ENCODE measurements at places on chromosomes 1 and 21. TPM values are rescaled to one million over a fixed set of nuclear protein-coding genes. Genes with fewer than 3 reads are reported as not detected.

DNA sequence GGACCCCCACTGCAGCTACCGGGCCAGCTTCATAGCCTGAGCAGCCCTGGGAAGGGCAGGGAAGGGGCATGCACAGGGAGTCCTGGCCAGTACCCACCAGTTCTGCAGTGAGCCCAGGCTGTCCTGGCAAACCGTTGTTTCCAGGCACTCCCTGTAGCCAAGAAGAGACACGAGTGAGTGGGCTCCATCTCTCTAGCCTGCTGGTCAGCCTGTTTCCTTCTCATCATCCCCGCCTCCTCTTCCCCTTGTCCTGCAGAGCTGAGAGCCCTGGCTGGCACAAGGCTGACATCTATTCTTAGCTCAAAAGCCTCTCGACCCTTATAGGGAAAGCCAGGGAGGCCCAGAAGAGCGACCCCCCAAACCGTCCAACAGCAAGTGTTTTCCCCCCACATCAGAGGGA lies 28.7 kb downstream of the COL16A1 start:
- no peak for DNase-seq

DNA sequence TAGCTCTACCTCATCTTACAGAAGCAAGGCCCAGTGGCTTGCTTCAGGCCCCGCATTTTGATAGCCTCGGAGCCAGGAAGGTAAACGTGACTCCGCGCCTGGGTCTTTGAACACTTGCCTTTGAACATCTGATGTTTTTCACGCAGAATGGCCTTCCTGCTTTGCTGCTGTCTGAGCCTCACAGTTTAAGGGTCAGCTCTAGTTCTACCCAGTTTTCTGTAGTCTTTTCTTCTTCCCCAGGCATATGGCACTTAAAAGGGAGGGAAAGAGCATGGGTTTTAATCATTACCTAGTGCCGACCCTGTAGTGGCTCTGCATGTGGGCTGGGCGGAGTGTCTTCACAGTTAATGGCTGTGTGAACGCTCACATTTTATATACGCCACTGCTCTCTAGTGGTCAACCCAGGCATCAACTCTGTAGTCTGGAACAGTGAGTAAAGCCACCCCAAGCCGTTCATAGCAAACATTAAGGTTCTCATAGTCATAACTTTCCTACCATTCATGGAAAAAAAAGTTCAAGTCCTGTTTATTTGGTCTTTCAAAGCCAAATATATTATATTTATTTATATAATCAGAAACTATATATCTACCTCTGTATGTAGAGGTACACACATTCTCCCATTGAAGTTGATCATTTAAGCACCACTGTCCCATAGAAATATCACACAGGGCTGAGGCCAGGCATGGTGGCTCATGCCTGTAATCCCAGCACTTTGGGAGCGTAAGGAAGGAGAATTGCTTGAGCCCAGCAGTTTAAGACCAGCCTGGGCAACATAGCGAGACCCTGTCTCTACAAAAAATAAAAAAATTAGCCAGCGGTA lies 78.1 kb downstream of the IER5 start:
- peak; percentile 89 for DNase-seq

DNA sequence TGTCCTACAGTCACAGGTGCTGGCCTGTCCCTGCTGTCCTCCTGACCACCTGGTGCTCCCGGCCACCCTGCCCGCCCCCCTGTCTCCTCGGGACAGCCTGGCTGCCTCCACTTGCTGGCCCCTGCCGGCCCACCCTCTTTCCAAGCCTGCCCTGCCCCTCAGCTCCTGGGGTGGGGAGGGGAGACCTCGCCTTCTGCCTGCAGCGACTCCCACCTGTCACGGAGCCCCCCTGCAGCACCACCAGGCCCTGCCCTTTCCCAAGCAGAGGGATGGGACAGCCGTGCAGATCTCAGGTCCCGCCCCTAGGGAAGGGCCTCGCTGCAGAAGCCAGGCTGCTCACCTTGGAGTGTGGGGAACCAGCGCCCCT lies 7.5 kb downstream of the LRRC3 start:
- DNase-seq = no peak

DNA sequence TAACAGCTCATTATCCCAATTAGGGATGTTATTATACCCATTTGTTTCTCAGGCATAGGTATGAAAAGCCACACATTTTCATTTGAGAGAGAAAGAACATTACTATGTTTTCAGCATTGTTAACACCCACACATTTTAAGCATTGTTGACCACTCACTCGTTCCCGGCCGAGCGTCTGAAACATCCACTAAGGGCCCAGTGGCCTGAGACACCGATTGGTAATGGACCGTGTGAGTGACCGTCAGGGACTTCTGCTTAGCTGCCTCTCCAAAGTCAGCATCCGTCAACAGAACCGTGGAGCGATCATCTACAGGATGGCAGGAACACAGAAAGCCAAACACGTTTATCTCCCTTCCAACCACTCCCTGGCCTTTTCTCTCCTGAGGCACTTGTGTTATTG lies 184.6 kb downstream of the PCP4 start:
- DNase-seq = no peak

DNA sequence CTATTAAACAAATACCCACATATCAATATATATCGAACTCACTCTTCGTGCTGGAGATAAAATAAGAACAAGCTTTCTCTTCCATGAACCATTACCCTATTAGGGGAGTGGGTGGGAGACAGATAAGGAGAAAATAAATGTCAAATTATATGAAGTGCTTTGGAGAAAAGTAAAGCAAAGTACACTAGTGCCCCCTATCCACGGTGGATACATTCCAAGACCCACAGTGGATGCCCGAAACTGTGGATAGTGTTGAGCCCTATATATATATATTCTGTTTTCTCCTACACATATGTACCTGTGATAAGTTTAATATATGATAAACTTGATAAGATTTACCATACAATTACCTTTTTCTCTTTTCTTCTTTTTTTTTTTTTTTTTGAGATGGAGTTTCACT lies 54.6 kb downstream of the FH start:
- DNase-seq = no peak

DNA sequence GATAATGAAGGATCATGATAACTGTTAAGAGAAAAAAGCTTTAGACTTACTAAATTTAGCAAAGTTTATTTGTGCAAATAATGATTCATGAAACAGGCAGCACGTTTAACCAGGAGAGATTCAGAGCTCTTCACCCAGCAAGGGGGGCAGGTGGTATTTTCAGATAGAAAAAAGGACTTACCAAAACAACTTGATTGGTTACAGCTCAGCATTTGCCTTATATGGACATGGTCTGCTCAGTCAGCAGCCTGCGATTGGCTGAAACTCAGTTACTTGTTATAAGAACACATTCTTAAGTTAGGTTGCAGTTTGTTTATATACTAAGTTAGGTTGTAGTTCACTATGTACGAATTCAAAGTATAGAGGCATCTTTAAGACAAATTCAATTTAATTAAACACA lies 165.6 kb downstream of the DUSP10 start:
- no peak for DNase-seq

DNA sequence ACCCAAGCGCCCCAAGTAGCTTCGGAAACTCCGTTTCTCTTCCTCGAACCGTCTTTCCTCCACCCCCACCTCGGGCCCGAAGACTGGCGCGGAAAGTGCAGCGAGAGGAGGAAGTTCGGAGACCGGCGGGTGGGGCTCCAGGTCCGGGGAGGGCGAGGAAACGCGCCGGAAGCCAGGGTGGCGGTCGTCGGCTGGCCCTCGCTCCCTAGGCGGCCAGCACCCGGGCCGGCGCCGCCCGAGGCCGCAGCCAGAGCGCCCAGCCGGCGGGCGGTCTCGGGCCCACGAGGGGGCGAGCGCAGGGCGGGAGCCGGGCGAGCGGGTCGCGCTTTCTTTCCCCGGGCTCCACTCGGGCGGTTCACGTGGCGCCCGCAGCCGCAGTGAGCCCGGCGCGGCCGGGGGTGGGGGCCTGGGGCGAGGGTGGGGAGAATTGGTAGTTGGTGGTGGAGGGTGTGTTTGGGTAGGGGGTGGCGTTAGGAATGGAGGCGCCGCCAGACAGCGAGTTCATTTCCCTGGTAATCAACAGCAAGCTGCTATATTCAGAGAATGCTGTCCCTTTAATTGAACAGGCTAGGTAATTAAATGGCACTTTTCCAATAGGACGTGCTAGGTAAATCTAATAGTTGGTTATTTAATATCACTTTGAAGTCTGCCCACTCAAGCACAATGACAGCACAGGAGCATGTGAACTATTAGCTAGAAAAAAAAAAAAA lies 6.7 kb downstream of the LMO4 start:
- DNase-seq = peak; percentile 63

DNA sequence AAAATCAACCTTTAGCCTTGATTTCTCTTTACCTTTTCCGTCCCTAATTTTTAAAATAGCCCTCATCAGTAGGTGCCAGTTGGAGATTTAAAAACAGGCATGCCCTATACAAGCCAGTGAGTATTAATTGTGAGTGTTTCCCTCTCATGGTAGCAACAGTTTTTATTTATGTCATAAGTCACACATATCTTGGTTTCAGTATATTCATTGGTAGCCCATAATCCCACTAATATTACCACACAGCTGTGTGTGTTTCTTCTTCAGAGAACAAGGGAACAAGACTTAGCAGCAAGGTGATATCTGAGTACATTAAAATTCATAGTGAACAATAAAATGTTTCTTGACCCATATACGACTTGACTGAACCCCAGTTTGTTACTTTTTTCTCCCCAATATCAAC lies 68.6 kb upstream of the HSPA13 start:
- no peak for DNase-seq

- DNase-seq = no peak
Observed at GRCh38 chr1:229169399-229169798, 101.5 kb upstream of the RAB4A start.

- no peak for DNase-seq
Observed at GRCh38 chr21:22200378-22201092, 1202.3 kb downstream of the NCAM2 start.

DNA sequence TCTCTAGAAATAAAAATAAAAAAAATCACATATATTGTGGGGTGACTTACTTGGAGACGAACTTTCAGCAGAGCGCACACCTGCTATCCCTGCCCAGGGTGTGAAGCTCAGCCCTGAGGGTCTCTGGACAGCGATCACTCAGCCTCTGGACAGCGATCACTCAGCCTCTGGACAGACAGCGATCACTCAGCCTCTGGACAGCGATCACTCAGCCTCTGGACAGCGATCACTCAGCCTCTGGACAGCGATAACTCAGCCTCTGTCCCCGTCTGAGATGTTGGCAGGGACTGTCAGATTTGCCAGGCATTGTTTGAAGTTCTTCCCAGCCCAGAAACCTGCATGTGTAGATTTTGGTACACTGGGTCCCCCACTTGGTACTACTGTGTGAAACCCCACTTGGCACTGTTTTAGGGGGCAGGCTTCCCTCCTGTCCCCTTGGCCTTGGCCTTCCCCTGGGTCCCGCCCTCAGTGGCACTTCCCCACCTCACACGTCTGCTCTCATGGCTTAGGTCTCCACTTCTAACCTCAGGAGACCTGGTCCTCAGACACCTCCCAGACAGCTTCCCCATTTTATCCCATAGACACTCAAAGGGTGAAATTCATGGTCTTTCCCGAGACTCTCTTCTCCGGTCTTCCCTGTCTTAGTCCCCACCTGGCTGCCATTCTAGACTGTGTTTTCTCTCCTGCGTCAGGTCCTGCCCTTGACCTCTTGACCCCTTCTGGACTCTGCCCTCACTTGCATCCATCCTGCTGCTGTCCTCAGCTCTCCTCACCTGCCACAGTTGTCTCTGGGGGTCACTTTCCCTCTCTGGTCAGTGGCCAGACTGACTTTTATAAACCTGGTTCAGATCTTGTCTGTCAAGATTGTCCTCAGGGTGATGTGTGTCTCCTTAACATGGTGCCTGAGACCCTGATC lies 10.2 kb downstream of the PSEN2 start:
- no peak for DNase-seq

DNA sequence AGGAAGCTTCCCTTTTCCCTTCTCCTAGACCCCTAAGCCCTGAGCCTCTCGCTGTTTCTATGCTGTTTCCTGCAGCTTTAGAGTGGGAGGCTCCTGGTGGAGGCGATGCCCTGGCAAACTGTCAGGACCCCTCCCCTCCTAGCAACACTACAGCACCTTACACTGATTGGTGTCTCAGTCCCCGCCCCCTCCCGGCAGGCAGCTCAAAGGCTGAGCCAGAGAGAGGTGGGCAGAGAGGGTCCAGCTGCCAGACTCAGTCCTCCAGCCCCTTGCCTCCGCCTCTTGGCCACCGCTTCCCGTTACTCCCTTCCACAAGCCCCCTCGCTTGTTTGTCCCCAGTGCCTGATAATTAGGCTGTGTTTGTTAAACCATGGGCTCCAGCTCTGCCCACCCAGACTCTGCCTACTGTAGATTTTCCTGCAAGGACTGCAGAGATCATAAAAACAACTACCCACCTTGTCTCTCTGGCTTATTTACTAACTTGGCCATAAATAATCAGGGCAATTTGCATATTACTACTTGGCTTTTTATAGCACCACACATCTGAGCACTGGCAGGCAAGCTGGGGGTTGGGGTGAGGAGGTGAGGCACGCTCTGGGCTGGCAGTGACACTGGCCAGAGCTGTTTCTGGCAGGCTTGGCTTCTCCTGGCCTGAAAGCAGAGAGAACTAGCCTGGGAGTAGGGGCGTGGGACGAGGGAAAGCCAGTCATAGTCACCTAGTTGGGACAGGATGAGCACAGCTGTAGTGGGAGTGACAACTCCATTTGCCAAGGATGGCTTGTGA lies 107.5 kb downstream of the CSMD2 start:
- DNase-seq = peak; percentile 1

DNA sequence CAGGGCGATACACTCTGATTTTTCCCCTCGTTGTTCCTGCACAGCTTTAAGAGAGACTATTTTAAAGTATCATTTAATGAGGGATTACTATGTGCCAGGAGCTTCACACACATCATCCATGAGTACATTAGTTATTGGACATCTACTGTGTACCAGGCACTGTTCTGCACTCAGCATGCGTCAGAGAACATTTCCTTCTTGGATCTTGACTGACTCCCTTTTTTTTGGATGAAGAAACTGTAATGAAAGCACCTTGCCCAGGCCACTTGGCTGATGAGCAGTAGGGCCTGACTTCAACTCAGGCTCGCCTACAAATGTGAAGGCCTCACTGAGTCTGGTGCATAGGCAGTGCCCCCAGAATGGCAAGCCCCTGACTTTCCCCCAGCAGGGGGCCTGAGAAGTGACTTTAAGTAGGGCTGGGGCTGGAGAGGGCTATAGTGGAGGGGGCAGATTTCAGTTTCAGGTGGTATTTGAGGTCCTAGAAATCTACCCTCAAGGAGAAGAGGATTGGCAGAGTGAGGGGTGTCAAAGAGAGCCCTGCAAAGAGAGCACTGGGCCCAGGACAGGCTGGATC lies 50.0 kb downstream of the PTPRU start:
- no peak for DNase-seq

- DNase-seq = peak; percentile 42
Observed at GRCh38 chr21:35428489-35428888, 379.4 kb upstream of the RUNX1 start.

TMEM51 gene
- 9.3 TPM for polyA plus RNA-seq

GORAB gene
- polyA plus RNA-seq = 7.6 TPM

LCE2B gene
- not detected for polyA plus RNA-seq

HPCA gene
- 0.19 TPM for polyA plus RNA-seq

PKP1 gene
- polyA plus RNA-seq = 1.9 TPM

Measured in lung (tissue), 17 donors.